ENCODE measurements at places on chromosomes 6 and 20.

GRCh38 chr6:134307870-134308269 is 10.0 kb downstream of the SGK1 start:
- no peak for DNase-seq

GRCh38 chr20:37534401-37535157 is 6.9 kb upstream of the BLCAP start:
- peak; percentile 54 for DNase-seq

DNA sequence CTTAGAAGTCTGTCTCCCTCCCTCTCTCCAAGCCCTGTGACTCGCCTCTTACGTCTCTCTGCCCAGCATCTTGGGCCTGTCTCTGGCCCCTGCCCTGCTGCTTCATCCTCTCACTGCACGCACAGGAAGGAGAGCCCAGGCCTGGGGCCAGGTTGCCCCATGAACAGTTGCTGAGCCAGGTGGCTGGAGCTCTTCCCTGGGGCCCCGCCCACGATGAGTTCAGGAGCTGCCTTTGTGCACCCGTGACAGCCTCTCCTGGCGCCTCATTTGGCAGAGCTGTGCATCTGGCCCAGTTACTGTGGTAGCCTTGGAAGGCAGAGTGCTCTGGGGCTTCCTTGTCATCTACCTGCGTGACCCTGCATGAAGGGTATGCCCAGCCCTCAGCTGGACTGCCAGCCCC is 44.5 kb downstream of the SLC52A3 start:
- DNase-seq: peak; percentile 22

- no peak for DNase-seq
These were observed 43.8 kb upstream of the LAMA4 start for GRCh38 chr6:112298021-112298745.

DNA sequence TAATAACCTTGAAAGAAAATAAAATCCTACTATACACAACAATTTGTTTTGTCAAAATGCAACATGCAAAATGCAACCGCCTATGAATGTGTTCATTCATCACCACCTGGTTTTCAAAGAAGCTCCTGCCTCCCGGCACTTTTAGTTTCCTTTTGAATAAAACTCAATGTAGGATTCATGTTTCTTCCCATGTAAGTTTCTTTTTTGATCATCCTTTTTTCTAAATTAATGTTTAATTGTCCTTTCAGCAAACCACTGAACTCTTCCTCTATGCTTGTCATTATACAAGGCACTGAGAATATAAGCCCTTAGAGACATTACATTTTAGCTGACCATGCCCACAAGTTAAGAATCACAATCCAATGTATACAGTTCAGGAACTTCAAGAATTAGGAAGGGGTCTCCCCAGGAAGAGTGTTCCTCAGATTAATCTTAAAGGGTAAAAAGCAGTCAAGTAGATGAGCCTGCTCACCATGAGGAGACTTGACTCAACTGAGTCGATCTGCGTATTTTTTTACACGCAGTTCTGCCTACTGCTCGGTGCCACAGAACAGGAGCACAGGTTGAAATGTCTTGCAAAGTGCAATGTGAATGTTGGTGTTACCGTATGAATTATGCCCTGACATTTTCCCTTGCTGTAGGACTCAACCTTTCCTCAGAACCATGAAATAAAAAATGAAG is 7.2 kb upstream of the THEMIS start:
- no peak for DNase-seq

All from SHP77 (cell line).